ENCODE measurements at places on chromosomes 6 and 20.

GRCh38 chr6:163438940-163439335 lies 24.4 kb downstream of the QKI start:
- DNase-seq: no peak

GRCh38 chr20:15396900-15397299 lies 1059.5 kb upstream of the FLRT3 start:
- no peak for DNase-seq

DNA sequence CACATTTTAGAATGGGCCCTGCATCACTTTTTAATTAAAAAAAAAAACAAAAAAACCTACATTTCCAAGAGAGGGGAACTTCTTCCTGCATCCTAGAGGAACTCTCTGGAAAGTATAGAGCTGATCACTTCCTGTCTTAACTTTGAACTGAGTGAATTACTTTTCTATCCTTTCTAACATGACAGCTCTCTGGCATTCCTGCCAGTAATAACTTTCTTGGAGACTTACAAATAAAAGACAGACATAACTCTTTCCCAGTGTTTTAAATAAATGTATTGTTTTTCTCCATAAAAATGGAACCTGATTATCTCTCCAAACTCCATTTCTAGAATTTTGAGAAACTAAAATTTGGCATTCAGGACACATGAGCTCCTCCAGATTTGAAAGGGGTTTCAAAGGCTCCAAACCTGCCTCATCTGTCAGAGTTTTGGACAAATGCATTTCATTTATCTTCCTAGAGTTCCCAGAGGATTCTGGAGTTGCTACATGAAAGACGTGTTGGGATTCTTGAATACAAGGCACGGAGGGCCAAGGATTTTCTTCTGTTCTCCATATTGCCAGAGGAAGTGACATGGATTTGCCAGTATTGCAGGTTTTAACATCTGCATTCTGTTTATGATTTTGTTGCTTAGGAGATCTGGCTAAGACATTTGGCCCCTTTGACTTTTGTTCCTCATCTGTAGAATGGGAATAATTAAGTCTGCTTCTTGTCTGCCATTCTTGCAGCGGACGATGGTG lies 2.0 kb upstream of the SMOC2 start:
- no peak for DNase-seq

DNA sequence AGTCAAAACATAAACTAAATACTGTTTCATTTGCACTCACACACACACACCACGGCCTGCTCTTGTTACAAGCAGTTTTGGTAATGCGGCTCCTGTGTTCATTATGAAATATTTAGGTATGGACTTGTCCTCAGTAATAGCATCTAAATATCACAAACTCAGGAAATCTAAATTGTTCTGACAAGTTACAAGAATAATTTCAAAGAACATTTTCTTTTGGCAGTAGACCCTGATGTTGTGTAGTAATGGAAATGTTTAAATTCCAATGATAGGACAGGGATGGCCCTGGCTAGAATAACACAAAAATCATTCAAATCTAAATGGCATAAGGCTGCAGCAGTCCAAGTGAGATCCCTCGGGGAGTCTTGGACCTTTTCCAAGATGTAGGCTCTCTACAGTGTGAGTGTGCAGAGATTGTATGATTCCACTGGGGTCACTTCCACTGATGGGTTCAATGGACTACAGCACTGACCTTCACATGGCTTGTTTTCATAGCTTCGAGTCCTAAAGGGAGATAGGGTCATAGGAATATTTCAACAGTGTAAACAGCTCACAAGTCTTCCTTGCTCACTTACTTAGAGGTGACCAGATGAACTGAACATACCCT lies 210.6 kb upstream of the PLCB4 start:
- DNase-seq: no peak

GRCh38 chr6:90146921-90147649 lies 149.6 kb downstream of the BACH2 start:
- DNase-seq: no peak

GRCh38 chr6:51901766-51902764 lies 185.3 kb downstream of the PKHD1 start:
- DNase-seq: no peak

GRCh38 chr6:144215402-144215931 lies 65.2 kb downstream of the STX11 start:
- no peak for DNase-seq

GRCh38 chr6:21111093-21111725 lies 482.3 kb upstream of the SOX4 start:
- DNase-seq: no peak

DNA sequence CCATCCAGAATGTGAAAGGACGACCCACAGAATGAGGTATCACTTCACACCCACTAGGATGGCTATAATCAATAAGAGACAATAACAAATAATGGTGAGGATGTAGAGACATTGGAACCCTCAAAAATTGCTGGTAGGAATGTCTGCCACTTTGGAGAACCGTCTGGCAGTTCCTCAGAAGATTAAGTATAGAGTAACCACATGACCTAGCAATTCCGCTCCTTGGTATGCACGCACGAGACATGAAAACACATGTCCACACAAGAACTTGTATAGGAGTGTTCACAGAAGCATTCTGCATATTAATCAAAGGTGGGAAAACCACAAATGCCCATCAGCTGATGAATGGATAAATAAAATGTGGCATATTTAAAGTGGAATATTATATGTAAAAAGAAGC lies 100.6 kb downstream of the IRF4 start:
- DNase-seq: no peak

DNA sequence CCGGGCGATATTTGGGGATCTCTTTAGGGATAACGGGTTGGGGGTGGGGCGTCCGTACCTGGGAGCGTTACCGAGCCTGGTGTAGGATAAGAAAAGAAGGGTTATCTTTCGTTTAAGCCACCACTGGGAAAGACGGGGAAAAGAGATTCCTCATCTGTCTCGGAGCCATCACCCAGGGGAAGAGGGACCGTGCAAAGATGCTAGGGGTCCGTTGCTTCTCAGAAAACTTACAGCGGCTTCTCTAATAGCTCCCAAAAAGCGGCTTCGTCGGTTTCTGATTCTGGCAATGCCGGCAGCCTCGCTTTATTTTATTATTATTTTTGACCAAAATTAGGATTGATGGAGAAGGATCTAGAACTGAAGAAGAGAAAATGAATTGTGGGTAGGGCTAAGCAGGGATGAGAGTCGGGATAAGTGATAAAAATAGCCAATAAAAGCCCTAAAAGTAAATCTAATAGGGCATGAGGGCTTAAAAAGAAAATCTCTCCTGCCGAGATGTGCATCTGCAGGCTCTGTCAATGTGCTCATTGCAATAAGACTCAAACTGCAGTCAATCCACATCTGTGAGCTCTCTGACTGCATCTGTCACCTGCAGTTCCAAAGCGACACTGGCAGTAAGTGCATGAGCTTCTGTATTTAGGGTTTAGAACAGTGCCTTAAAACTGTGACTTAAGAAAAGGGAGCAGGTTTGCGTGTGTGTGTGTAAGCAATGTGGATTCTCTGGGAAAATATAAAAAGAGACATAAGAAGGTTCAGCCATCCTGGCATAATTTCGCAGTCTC lies 801 bp downstream of the TBPL1 start:
- DNase-seq: no peak

- no peak for DNase-seq
These were observed 35.5 kb downstream of the SCP2D1 start for GRCh38 chr20:18849131-18849530.

- no peak for DNase-seq
These were observed 11.2 kb downstream of the ZGPAT start for GRCh38 chr20:63718996-63719395.

DNA sequence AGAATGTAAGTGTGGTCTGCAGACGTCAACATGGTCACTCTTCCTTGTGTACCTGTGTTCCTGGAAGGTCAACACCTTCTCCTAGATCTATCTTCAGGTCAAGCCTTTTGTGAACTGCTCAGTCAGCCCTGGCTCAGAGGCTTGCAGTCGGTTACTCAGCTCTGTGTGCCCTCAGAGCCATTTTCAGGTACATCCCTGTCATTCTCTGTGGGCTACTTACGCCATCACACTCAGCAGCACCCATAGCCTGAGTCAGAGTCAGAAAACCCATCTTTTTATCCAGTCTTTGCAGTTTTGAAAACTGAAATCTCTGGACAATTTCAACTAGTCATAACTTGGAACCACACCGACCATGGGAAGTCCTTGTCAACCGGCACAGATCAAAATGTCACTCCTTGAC lies 35.3 kb downstream of the TGM3 start:
- no peak for DNase-seq

GRCh38 chr6:33987531-33988021 lies 158.3 kb downstream of the GRM4 start:
- no peak for DNase-seq

DNA sequence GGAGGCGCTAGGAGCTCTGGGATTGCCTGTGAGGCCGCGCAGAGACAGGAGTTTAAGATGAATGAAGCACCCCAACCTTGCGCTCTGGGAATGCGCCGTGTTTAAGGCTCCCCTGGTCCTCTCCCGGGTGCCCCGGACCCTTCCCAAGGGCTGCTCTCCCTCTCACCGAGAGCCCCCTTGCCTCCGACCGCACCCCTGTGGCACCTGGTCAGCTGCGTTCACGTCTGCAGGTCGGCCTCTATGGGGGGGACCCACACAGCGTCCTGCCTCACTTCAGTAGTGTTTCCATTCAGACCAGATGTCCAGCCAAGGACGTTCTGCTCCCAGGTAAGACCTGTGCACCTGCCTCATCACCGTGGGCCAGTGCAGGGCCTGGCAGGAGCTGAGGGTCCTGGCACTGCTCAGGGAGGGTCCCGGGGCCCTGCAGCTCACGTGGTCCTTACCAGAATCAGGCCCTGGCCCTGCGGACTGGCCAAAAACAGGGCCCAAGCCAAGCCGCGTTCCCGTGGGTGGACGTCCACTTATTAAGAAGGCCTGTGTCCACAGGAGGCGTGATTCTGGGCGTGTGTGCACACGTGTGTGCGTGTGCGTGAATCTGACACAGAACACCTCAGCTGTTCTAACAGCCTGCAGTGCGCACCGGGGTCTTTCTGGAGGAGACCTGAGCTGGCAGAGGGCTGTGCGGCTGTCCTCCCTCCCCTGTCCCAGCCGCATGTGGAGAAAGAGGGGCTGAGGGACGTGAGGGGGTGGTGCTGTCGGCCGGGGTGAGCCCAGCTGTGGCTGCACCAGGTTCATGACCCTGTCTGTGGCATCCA lies 79.9 kb upstream of the BHLHE23 start:
- DNase-seq: peak; percentile 28

DNA sequence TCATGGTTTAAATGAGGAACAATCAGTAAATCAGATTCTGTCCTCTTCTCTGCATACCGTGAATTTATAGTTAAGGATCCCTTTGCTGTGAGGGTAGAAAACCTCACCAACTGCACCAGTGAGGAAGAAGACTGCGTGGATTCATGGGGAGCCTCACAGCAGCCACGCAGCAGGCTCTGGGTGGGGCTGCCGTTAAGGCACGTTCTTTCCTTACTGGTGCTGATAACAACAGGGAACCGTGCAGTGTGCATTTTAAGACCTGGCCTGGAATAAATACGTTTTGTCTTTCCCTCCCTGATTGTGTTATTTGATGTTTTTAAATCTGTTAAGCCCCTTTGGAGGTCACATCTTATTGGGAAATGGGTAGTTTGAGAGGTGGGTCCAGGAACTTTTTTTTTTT lies 17.6 kb upstream of the MYLK2 start:
- DNase-seq: no peak

DNA sequence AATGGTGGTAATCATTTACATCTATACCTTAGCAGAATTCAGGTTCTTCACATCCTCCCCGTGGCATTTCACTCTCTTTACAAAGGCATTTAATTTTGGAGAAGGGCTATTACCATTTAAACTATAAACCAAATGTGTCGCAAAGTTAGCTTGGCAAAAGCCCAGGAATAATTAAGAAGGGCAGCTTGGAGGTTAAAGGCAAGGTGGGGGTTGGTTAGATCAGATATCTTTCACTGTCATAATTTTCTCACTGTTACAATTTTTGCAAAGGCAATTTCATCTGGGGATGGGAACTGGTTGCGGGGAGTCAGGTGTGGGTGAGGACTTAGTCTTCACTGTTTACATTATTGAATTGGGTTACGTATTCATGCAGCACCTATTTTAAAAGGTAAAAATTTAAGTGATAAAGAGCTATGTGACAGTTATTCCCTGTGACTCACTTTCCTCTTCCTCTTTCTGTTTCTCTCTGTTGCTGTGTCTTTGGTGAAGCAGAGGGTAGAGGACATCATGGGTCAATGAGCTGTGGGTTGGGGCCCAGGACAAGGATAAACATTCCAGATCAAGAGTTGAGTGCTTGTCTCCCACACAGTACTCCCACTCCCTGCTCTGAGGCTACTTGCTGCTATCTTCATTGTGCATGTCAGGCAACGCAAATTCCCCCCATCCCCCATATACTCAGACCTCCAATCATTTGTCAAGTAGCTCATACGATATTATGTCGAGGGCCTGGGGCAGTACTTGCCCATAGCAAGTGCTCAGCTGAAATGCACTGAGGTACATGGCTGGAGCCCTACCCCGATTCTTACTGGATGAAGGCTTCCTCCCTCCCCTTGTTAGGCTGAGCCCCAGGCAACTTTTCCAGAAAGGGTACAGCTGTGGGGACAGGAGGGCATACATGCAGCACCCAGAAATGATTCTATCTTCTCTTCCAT lies 223.1 kb upstream of the MYLIP start:
- DNase-seq: no peak

DNA sequence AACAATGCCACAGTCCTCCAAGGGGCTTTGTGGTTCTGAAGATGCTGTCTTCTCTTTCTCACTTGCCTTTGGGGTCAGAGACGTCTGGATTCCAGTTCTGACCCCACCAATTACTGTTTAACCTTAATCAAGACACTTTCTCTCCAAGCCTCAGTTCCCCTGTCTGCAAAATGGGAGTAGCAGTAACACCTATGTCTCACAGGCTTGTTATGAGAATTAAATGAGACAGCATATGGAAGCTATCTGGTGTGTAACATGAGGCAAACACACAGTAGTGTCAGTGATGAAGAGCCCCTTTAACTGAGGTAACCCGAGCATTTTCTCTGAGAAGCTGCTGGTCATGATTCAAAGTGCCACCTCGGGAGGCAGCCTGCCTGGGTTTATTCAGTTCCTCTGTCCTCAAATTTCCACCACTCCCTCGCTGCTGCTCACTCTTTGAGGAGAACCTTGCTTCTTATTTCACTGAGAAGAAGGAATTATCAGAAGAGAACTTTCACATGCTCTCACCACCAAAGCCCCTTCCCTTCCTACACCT lies 11.7 kb downstream of the PPIL1 start:
- DNase-seq: no peak

DNA sequence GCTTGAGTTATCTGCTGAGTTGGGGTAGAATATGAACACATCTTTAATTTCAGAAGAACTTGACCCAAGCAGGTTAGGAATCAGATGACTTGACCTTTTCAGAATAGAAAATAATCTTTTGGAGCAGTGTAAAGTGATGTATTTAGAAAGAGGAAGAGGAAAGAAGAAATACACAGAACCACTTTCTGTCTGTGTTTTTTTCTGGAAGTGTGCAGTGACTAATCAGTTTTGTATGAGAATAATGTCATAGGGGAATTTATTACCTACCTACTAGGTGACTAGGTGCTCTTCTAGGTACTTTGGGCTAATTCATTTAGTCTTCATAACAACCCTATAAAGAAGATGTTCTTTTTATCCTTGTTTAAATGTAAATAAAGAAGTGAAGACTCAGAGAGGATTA lies 3.0 kb downstream of the PPP1R14C start:
- no peak for DNase-seq

Data from right forelimb (tissue), 1 donor.